ENCODE measurements at places on chromosomes 6 and 20.

DNA sequence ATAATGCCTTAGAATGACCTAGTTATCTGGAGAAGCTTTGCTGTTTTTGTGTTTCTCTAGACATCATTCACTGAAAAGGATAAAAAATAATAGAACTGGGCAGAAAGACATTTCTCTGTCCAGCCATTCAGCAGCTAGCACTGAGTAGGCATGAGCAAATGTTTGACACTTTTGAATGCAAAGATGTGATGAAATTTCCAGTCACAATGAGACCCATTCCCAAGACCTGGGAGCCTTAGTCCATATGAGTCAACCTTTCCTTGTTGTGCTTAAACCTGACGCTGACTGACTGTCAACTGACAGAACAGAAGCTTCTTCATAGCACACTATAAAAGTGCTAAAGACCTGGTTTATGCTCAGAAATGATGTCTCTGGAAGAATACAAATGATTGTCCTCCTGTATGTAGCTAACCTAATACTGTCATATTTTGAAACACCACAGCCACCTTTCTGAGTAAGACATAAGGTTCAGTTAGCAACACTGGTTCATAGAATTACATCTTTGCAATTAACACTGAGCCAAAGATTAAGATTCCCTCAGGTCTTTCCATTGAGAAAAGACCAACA, 17.1 kb downstream of the RALGAPA2 start:
- DNase-seq = no peak

DNA sequence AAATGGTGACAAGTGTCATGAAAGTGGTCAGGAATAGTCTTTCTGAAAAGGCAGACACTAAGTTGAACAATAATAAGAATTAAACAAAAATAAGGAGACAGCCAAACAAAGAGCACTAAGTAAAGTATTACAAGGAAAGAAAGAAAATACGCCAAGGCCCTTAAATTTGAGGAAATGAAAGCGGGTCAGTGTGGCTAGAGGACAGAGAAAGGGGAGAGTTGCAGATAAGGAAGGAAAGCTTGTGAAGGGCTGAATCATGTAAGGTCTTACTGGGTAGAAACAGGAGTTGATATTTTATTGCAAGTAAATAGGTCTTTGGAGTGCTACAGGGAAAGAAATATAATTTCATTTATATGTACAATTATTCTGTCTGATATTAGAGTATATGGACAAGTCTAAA, 732.1 kb downstream of the EPHA7 start:
- no peak for DNase-seq

- DNase-seq = no peak
Measured at GRCh38 chr6:124432620-124433019, 529.6 kb upstream of the RNF217 start.

- peak; percentile 2 for DNase-seq
Measured at GRCh38 chr6:111096246-111096645, 8.9 kb downstream of the SLC16A10 start.

DNA sequence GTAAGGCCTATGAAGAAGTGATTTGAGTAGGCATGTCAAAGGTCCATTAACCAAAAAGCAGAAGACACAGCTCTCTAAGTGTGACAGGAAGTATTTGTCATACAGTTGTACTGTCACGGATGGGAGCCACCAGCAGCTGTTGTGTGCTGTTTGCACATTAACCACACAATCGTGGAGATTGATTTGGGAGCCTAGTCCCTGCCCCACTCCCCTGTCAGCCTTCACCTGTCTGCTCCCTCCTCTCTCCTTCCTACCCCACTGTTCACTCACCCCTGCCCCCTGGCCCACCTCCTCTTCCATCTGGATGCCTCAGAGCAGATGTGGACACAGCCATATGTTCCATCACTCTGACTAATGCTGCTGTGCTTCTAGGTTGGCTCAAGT, 124.7 kb upstream of the SPACA1 start:
- no peak for DNase-seq
